ENCODE measurements at places on chromosomes 3 and 15. TPM values are rescaled to one million over a fixed set of nuclear protein-coding genes. Genes with fewer than 3 reads are reported as not detected.

- DNase-seq, result no peak
Measured at GRCh38 chr3:18591120-18591519, 166.0 kb upstream of the SATB1 start.

Gene WDR93
- 0.38 TPM for polyA plus RNA-seq

Gene FRMD5
- polyA plus RNA-seq, result 1.4 TPM

- no peak for DNase-seq
Measured at GRCh38 chr3:71584394-71585011, 975 bp upstream of the FOXP1 start.

DNA sequence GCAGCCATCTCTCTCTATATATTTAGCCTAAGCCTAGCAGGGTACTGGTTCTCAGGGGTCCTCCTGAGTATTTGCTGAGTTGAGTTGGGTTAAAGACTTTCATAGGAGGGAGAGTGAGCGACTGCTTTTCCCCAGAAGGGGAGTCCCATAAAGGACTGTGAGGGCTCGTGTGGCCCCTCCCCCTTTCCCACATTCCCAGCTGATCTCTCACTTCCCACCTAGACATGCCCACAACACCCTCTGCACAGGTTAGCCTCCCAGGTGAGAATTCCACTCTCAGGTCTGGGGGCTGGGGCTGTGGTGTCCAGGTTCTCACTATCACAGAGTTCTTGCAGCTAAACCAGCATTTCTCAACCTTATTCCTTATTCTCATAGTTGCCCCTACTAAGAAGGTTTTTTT is 15.8 kb downstream of the EPHB1 start:
- DNase-seq, result no peak

GRCh38 chr3:150627557-150627956 is 24.4 kb downstream of the SELENOT start:
- no peak for DNase-seq

- DNase-seq, result no peak
Measured at GRCh38 chr3:67497746-67498145, 156.7 kb downstream of the SUCLG2 start.

- DNase-seq, result no peak
Measured at GRCh38 chr3:131453533-131453932, 49.2 kb downstream of the MRPL3 start.

Gene ICE2
- polyA plus RNA-seq, result 97.3 TPM

Gene MESP2
- polyA plus RNA-seq, result 0.37 TPM

Gene KIF23
- 37.5 TPM for polyA plus RNA-seq

All from left renal pelvis (tissue), 4 donors.